ENCODE measurements at places on chromosomes 2 and 18.

- DNase-seq, result no peak
Measured at GRCh38 chr2:11163439-11164317, 8.4 kb downstream of the SLC66A3 start.

DNA sequence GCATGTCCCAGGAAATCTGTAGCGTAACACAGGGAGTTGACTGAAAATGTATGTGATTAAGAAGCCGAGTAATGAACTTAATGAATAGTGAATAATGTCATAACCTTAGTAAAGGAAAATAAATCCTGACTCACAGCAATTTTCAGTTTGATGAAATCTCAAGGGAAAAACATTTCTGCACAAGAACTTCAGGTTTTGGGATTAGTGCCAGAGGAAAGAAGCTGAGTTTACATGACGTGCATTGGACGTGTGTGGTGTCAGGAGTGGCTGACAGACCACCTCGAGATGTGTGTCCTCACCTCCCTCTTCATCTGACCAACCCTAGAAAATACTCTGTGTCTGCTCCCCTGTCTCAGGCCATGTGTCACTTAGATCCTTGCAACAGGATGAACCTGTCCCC lies 39.1 kb downstream of the VWA3B start:
- no peak for DNase-seq

DNA sequence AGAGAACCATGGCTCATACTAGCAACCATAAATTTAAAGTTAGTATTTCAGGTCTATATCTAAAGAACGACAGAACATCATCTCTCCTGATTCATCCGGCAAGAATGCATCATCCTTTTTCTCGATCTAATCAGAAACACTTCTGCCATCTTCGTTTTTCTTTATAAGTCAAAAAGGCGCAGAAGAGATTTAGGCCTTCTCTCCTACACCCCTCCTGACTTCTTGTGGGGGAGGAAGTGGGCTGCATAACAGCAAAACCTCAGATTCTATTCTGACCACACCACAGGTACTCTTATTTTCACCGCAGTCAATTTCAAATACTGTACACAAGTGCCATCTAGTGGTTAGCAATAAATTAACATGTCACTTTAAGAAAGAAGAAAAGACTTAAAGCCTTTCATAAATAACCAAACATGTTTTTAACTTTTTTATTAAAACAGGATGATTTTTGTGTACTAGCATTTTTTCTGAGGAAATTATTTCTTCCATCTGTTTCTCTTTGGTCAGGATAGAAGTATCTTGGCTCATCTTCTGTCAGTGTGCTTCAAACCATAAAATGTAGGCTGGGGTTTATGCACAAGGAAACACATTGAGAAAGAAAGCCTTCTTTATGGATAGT lies 48.4 kb upstream of the PIK3C3 start:
- no peak for DNase-seq

- DNase-seq, result no peak
Measured at GRCh38 chr2:134327367-134327766, 73.5 kb downstream of the MGAT5 start.

DNA sequence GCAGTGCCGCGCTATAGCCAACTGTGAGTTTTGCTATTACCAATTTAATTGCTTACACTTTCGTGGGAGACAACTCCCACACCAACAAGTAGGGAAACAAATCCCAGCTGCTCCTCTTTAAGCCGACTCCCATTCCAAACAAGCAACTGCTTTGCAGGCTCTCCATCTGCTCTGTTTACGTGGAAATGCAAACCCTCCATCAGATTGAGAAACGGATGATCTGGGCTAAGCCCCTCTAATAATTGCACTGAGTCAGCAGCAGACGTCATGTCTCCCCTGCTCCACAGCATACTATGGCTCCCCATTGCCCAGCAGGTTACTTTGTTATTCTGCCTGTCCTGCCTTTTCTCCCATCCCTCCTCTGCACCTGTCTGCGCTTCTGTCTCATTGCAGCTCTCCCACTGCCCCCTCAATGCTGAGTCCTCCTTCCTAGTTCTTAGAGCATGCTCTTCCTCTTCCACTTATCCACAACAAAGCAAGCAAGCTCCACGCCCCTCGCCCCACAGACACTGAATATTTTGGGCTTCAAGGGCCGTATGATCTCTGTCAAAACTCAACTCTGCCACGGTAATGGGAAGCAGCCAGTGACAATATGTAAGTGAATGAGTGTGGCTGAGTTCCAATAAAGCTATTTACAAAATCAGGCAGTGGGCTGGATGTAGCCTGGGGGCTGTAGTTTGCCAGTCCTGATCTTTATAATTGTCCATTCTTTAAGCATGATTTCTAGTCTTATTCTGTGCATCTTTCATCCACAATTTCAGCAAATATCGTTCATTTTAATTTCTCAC lies 39.5 kb upstream of the ARL4C start:
- DNase-seq, result no peak

GRCh38 chr18:48991676-48992075 lies 40.9 kb upstream of the SMAD7 start:
- DNase-seq, result no peak

GRCh38 chr2:228613133-228613850 lies 431.8 kb upstream of the SPHKAP start:
- DNase-seq, result no peak

GRCh38 chr2:73018188-73018825 lies 53.2 kb downstream of the SFXN5 start:
- DNase-seq, result no peak

GRCh38 chr2:191804766-191805165 lies 42.1 kb downstream of the CAVIN2 start:
- no peak for DNase-seq

DNA sequence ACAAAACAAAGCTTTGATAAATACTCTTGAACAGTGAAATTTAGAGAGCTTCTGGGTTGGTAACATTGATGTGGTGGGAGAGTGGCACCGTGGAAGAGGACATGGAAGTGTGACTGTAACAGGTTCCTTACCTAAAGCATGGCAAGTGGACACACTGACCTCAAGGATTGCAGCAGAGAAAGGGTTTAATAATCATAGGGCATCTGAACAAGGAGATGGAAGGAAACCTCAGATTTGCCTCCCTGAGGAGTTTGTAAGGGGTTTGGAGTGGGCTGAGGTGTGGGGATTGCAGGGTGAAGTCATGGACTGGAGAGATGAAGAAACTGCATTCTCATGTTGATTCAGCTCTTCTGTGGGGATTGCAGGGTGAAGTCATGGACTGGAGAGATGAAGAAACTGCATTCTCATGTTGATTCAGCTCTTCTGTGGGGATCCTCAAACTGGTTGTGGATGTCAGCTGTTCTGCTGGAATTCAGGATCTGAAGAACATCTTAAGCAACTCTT lies 83.8 kb upstream of the TLK1 start:
- no peak for DNase-seq

DNA sequence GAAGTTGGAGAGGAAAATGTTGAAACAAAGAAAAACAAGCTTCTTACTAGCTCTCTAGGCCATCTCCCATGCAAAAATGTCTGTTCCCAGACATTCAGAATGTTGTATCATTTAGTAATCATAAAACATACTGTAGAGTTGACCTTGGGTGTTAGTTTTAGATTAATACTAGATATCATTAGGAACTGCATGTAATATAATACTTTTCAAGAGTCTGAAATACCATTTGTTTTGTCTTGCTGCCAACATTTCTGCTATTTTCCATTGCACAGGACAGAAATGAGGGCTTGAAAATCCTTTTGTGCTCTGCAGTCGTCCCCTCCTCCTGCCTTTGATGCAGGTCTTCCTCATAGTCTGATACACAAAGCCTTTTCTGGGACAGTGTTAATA lies 89.5 kb upstream of the RBMS1 start:
- DNase-seq, result no peak

- DNase-seq, result no peak
Measured at GRCh38 chr2:21277068-21278056, 153.6 kb downstream of the TDRD15 start.

GRCh38 chr2:232377841-232378734 lies 463 bp upstream of the ALPP start:
- DNase-seq, result no peak

DNA sequence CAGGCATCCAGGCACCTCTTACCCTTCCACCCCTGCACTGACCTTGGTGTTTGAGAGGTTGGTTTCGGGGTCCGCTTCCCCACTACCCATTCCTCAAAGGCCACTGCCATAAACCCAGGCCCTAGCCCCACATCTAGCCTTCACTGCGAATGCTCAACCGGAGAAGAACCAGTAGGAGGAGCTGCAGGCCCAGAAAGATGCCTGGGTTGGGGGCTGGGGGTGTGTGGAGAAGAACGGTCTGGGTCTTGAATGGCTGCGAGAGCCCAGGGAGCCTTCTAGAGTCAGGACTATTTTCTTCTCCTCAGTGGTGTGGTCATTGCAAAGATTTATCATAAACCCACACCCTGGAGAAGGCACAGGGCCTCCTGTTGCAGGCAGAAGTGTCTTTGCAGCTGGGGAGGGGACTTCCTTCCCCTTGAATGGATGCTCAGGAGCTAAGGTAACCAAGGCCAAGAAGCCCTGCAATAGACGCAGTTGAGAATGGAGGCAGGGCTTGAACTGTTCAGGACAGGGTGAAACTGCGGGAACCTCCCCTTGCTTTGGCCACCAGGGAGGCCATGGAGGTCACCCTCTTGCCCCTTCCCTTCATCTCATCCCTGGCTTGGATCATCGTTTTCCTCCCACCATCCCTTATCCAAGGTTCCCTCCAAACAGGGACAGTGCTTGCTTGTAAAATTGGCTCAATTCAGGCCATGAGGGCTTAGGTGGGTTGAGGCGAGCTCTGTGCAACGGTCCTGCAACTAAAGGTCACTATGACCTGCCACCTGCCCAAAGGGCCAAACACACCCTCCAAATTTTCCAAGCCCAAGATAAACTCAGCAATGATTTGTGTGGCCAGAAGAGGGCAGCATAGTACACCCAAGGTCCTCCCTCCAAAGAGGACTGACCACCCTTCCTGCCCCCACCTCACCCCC lies 20.9 kb downstream of the THNSL2 start:
- no peak for DNase-seq

GRCh38 chr18:55370936-55371335 lies 217.1 kb downstream of the TCF4 start:
- DNase-seq, result no peak

GRCh38 chr18:22221350-22221749 lies 52.0 kb downstream of the GATA6 start:
- no peak for DNase-seq

DNA sequence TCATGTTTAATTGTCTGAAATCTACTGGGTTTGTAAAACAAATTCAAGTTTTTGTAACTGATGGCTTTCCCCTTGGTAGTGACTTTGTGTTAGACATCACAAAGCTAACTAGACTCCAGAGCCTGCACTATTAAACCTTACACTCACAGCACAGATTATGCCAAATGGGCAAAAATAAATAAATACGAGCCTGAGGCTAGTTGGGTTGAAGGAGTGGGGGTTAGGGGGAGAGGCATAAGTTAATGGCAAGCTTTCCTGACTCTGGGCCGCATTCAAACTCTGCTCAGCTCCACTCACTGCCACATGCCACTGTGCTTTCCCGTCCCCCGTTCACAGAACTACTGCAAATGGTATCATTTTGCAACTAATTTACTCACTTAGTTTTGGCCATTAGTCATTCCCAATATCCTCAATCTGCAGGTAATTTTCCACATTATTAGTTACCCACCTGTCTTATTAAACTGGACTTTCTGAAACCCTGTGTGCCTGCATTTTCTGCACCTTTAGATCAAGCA lies 1079.9 kb upstream of the PIK3C3 start:
- DNase-seq, result no peak

DNA sequence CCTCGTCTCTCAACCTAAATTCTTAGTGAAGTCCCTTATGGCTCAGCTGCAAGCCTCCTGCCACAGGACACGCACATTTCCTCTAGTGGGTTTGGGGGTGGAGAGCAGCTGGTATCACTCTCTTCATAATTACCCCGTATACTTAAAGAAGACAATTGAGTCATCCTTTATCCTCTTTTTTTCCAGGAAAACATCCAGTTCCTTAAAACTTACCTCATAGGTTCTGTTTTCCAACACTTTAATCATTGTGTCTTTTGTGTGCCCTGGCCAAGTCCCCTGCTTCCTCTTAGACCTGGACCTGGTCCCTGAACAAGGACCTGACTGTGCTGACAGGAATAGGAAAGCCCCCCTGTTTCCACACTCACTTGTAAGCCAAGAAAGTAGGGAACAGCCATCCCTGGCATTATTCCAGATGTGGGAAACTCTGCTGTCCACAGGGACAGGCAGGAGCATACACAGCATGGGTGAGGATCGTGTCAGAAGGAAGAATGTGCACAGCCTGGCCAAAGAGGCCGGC lies 42.3 kb upstream of the MYO1B start:
- DNase-seq, result no peak

DNA sequence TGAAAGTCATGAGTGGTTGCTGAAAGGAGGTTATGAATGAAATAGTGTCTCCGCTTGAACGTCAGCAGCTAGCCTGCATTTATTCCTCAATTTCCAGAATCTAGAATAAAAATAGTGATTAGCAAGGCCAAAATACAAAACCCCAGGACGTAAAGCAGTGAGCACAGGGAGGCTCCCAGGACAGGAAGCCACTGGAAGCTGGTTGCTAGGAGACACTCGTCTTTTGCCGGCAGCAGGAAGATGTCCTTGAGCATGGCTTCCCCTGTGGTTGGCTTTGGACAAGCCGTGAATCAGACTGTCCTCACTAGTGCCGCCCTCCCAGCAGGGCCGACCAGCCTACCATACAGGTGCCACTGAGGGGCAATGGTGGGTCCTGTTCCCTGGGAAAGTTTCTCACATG lies 374.4 kb downstream of the MTX2 start:
- DNase-seq, result no peak

DNA sequence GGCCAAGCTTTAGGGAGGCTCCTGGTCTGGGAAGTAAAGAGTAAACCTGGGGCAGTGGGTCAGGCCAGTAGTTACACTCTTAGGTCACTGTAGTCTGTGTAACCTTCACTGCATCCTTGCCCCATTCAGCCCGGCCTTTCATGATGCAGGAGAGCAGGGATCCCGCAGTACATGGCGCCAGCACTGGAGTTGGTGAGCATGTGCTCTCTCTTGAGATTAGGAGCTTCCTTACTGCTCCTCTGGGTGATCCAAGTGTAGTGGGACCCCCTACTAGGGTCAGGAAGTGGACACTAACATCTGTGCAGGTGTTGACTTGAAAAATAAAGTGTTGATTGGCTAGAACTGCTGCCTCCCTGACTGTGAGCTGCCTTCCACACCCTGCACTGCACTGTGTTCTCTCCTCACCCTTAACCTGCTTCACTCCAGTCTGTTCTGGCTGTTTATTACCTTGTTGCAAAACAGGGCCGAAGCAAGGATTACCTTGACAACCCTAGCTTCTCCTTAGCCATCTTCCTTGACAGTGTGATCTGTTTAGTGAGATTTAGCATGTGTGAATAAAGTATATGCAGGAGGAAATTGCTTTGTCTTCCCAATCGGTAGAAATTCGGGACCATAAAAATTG lies 5.2 kb downstream of the RETREG2 start:
- DNase-seq, result no peak

GRCh38 chr18:46759890-46760289 lies 3.0 kb upstream of the ST8SIA5 start:
- DNase-seq, result no peak

GRCh38 chr2:171626949-171627348 lies 60.3 kb upstream of the DYNC1I2 start:
- no peak for DNase-seq

DNA sequence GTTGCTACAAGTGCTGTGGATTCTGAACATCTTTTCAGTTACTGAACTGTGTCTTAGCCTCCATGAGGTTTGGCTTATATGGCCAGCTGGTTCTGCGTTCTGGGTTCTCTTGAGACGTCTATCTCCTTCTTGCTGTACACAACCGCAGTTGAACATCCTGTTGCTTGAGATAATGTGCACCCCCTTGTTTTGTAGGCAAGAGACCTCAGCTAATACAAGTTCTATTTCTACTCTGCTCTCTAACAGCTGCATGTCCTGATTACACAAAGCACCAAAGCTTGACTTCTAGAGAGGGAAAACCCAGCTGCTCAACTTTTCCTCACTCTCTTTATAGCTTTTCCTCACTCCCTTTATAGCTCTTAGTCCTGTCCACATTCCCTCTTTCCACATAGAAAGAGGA lies 176.0 kb downstream of the LTBP1 start:
- no peak for DNase-seq
